Activated naive CD8-positive, alpha-beta T cell treated with anti-CD3 and anti-CD28 coated beads, Interleukin-2, amount 50 U/mL, for 16 hours (primary cell): ENCODE measurements at places on chromosomes 13 and 19.

DNA sequence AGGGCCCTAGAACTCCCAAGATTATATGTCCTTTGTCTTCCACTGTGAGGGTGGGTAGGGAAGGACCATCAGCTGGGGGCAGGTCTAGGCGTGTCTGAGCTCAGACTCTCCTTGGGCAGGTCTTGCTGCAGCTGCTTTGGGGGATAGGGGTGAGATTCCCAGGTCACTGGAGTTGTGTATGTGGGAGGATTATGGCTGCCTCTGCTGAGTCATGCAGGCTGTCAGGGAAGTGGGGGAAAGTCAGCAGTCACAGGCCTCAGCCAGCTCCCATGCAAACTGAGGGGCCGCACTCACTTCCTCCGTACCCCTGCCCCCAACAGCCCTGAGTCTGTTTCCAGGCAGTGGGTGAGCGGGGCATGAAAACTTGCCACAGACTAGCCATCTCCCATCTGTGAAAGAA is 600.8 kb downstream of the DIAPH3 start:
- no peak for DNase-seq

GRCh38 chr19:33366897-33367296 is 6.6 kb upstream of the CEBPG start:
- DNase-seq, result no peak

DNA sequence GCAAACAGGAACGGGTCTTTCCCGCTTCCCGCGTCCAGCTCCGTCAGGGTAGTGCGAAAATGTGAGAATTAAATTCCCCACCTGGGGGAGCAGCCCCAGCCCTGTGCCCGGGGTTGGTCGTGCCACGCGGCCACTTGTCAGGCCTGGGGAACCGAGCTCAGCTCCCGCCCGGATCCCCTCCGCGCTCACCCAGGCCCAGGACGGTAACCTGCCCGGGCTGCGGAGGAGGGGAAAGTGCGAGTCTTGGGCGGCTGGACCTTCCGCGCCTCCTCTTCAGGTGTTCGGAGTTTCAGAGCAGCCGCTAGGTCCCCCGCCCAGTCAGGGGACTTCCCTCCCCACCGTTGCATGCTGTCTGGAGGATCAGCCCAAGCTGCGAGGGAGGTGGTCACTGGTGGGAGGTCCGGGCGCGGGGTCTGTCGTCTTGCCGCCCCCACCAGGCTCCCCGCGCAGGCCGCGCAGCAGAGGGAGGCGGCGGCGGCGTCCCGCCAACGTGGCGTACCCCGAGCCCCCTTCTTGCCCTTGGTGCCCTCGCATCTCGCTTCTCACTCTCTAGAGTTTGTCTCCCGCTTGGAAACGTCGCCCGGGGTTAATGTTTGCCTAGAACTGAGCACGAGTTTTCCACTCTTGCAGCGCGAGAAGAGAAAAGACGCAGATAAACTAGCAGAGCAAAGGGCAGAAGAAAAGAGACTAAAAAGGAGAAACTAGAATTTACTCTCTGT is 8.1 kb downstream of the URAD start:
- DNase-seq, result no peak

DNA sequence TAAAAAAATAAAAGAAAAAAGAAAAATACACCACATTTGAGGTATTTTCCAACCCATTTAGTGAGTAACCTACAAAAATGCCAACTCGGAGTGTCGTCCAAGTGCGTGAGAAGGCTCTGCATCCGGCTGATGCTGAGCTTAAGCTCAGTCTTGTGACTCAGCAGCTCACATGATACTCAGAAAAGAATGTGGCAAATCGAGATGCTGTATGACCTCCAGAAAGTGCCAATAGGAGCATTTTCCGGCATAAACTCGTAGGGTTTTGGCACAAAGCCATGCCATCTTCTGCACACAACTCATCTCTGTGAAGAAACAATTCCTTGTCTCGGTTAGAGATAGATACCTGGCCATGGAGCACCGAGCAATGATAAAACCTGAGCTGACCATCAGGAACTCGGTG is 58.5 kb downstream of the TRPM4 start:
- DNase-seq, result no peak
